ENCODE measurements at places on chromosomes 1 and 21.

- no peak for DNase-seq
These were observed 182.9 kb downstream of the OMA1 start for GRCh38 chr1:58363585-58363984.

- peak; percentile 89 for DNase-seq
These were observed 179.4 kb downstream of the HIVEP3 start for GRCh38 chr1:41739061-41739955.

DNA sequence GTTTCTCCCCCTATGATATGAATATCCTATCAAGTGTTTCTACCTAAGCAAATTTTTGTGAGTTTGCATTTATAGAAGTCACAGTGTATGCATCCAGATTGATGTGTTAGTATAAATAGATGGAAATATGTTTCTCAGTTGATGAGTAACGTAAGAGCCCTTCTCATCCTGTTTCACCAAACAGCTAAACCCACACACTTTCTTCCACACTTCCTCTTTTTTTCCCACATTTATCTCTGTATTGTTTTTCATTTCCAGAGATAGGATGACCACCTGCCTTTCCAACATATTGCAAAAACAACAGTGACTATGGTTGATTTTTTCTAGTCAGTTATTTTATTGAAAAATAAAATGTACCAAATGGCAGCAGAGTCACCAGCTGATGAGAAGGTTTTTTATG is 490.1 kb downstream of the NEGR1 start:
- DNase-seq: no peak

GRCh38 chr1:28458237-28459228 is 47.3 kb upstream of the RCC1 start:
- DNase-seq: peak; percentile 20

DNA sequence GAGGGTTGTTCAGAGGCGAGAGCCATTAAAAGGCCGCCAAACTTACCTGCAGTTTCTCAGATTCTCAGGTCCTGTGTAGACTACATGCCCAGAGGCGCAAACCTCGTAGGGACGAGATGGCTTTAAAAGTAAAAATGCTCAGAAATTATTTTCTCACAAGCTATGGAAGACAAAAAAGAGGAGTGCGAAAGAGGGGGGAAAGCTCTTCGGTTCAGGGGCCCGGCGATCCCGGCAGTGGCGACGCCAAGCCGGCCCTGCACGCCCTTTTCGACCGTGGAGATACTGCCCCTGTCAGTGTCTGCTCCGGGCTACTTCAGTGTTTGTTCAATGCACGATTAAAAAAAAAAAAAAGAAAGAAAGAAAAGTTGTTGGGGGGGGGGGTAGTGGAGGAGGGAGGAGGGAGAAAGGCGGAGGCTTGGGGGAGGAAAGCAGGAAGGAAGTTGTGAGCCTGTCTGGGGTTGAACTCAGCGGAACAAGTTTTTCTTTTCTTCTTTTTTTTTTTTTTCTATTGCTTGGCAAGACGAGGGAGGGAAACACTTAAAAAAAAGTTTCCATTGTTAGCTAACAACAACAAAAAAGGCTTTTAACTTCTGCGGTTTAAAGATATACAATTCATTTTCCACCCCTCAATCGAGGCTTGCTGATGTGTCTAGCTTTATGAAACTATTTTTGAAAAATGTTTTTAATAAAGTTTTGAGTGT is at the start of gene ITPKB:
Gene ITPKB (minus strand): TSS at position 288 of the 701 bp plus-strand sequence. CDS start 1,824 bp downstream, outside the sequence.
- peak; percentile 96 for DNase-seq

GRCh38 chr1:172137703-172138454 is 282.6 kb upstream of the C1orf105 start:
- peak; percentile 56 for DNase-seq

GRCh38 chr21:35190201-35190701 is 141.1 kb upstream of the RUNX1 start:
- DNase-seq: peak; percentile 25

GRCh38 chr1:21799730-21800129 is 12.3 kb upstream of the LDLRAD2 start:
- no peak for DNase-seq

DNA sequence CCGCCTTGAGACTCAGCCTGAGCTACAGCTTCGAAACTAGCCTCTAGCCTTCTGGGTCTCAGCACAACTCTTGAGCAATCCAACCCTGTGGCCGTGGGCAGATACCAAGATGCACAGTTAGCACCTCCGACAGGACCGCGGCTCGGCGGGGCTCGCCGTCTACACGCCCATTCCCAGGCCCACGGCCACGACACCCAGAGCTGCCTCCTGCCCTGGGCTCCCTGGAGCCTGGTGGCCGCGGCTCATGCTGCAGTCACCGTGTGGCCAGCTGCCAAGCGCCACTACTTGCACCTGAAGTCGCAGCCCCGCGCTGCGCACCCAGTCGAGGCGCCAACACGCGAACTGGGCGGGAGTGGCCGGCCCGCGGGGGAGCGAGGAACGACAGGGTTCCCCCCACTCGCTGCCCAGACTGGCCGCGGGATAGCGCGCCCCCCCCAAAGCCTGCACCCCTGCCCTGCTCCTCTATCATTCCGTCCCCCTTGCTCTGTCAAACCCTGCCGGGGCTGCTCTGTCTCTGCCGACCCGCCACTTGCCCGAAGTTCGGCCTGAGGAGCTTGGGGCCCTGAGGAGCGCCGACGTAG is 729 bp upstream of the CDCA8 start:
- peak; percentile 42 for DNase-seq

DNA sequence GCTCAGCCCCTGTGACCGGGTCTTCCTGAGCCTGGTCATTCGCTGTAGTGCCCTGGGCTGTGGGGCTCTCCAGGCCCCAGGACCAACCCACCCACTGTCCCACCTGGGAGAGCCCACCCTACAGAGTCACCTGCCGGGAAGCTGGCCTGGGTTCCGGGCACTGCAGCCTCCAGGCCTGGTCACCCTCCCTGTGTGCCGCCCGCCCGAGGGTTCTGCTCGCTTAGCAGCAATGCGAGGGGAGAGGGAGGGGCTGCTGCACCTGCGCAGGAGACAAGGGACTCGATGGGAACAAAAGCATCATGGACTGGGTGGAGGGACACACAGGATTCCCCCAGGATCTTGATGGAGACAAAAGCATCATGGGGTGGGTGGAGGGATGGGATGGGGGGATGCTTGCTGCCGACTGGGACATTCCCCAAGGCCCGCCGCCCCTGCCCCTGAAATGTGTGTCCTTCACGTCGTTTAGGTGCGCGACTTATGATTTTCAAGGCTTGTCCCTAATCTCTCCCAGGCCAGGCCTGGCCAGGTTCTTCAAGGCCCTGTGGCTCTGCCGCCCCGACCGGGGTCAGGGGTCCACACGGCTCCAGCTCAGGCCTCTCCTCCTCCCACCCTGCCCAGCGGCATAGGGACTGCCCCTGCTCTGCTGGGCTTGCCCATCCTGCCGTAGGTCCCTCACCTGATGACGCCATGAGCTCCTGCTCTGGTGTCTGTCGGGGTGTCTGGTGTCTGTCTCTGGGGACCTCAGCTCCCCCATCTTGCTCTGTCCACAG is 1.7 kb downstream of the KRTAP10-8 start:
- DNase-seq: no peak

- DNase-seq: no peak
These were observed 45.4 kb upstream of the DIP2A start for GRCh38 chr21:46413365-46413696.
